Stimulated activated CD8-positive, alpha-beta memory T cell treated with anti-CD3 and anti-CD28 coated beads, Interleukin-7, amount 100 ng/mL, for 4 hours (primary cell): ENCODE measurements at places on chromosomes 1 and 21.

GRCh38 chr1:207453710-207454045 lies 450 bp upstream of the CR2 start:
- DNase-seq: no peak

- DNase-seq: no peak
These were observed 3.1 kb upstream of the TRIM45 start for GRCh38 chr1:117124661-117125060.

DNA sequence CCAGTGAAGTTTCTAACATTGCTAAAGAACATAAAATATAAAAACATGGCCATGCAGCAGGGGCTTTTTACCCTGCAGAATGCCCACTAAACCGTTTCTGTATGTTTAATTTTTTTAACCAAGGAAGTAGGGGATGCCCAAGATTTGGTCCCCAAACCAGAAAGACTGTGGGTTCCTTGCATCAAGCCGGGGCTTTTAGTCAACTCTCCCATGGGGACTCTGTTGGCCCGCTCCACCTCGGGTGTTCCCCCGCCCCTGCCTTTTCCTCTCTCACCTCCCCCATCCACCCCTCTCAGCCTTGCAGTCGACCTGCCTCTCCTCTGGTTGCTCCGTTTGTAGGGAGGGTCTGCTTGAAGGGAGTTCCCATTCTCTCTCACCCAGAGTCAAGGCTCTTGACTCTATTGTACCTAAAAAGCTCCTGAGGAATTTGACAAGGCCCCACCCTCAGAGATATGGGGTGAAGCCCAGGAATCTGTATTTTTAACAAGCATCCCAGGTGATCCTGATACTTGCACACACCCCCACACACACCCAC lies 117.5 kb downstream of the TOMM20 start:
- peak; percentile 62 for DNase-seq

DNA sequence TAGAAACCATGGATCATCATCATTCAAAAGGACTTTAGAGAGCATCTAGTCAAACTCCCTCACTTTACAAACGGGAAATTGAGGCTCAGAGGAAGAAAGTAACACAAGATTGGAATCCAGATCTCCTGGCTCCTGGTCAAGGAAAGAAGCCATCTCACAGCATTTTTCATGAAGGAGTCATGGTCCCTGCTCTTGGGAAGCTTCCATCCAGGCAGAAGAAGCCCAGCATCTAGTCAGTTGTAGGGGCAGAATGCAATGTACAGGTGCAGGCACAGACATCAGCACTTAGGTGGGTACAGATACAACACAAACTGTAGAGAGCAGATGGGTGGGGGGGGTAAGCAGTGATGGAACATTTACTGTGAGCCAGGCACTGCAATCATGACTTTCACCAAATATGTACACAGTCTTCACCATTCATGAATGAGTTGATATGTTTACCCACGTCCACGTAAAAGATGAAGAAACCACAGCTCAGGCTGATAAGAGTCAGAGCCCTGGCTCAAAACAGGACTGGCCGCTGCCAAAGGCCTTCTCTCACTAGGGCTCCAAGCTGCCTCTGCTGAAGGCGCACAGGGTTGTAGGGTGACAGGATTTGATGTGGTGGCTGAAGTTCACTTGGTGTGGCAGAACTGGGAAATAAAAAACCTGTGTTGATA lies 44.0 kb downstream of the OPTC start:
- no peak for DNase-seq

DNA sequence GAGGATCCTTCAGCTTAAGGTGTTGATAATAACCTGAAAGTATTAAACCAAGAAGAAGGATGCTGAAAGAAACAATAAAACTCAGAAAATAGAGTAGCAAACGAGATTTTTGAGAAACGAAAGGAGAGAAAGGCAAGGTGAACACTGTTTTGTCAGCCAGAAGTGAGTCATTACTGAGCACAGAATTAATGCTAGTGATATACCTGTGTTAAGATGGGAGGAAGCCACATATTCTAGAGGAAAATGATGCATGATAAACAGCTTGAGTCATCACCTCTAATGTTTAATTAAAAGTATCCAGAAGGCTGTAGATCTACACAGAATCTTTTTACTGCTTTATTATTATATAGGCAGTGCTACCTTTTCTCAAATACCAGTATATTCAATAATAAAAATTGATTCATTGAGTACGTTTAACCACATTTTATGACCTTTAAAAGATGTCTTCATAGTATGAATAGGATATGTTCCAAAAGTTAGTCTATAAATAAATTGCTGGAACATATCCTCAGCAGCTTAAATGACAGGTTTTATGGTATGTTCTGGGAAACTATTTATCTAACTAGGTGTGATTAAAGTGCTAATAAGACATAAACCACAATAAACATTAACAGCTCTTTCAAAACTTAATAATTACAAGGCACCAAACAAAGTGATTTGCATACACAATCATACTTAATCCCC lies 10.3 kb downstream of the SH3GLB1 start:
- DNase-seq: no peak

GRCh38 chr1:31689854-31690253 lies 14.0 kb downstream of the COL16A1 start:
- DNase-seq: no peak

GRCh38 chr21:46096596-46097335 lies 1.1 kb upstream of the COL6A2 start:
- DNase-seq: no peak

DNA sequence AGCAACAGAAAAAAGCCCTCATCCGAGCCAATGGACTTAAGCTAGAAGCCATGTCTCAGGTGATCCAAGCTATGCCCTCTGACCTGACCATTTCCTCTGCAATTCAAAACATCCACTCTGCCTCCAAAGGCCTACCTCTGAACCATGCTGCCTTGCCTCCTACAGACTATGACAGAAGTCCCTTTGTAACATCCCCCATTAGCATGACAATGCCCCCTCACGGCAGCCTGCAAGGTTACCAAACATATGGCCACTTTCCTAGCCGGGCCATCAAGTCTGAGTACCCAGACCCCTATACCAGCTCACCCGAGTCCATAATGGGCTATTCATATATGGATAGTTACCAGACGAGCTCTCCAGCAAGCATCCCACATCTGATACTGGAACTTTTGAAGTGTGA lies 20.7 kb downstream of the NR5A2 start:
- no peak for DNase-seq

DNA sequence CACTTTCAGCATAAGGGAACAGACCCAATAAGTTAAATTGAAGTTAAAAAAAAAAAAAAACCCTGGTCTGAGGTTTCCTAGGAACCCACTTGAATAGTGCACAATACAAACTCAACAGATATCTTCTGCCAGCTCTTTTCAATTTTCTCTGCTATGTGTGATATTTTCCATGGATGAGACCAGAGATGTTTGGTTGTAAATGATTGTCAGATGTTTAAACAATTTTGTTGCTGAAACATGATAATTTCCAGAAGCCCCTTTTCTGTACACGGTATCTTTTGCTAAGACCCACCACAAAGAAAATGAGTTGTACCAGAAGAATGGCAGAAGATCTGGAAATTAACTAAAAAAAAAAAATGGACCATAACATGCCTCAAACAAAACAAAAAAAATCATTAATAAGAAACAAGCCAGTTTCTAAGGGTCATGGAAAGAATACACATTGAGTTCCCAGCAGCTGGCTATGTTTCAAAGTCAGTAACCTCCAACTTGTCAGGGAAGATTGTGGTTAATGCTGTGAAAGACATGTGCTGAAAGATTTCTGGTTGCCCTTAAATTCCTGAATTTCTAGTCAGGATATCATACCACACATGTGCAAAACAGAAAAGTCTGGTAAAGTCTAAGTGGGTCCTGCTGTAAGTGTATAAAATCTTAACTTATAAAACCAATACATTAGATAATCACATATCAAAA lies 35.6 kb upstream of the MGST3 start:
- DNase-seq: no peak

GRCh38 chr21:45405271-45405818 lies 380 bp downstream of the COL18A1 start:
- no peak for DNase-seq

DNA sequence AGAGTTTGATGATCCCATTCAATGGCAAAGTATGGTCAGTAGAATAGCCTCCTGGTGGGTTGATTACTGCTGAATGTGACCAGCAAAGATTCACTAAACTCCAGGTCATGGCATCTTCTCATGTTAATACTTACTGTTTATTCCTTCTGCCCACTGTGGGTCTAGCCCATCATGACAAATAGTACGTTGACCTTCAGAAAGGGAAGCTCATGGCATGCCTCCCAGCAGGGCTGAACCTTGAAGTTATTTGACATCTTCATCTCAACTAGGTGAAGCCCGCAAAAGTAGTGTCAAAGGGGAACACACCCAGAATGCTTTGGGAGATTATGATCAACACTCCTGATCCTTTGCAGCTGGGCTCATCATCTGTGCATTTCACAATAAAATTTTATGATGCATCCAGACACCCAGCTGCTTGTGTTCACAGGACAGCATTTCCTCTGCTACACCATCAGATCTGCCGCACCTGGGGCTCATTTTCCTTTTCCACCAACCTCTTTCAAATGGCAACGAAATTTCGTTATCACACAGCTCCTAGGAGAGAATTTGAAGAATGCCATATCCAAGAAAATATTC lies 49.6 kb downstream of the HLX start:
- no peak for DNase-seq

- no peak for DNase-seq
These were observed 7.3 kb downstream of the SH2D1B start for GRCh38 chr1:162404550-162405160.

GRCh38 chr1:154500533-154500932 lies 1.5 kb upstream of the TDRD10 start:
- DNase-seq: no peak

DNA sequence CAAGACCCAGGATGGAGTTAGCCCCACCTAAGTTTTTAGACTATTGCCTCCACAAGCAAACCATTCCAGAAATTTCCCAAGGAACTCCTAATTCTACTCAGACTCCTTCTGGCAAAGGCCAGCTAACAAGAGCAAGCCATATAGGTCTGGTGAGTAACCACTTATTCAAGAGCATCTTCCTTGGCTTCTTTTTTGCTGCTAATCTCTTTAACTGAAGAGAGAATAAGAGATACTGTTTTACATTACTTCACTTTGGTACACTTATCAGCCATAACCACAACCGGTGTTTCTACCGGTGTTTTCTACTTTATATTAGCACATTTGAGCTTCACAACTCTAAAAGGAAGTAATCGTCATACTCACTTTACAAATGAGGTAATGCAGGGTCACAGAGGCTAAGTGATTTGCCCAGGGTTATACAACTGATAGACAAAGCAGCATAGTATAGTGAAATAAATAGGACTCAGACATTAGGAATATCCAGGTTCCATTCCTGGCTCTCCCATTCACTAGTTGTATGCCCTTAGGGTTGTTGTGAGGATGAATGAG lies 1.7 kb upstream of the EPS15 start:
- DNase-seq: no peak

DNA sequence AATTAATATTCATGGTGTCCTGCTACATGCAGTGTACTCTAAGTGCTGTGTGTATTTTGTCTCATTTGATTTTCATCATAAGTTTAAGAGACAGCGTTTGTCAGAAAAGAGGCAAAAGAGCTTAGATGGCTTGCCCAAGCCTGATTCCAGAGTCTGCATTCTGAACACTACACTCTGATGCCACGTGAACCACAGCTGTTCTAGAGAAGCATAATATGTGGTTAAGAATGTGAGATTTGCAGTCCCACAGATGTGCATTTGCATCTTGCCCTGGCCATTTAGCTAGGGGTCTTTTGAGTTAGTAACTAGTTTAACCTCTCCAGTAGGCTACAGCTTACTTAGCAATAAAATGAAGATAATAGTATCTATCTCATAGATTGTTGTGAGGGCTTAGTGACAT lies 9.2 kb upstream of the GADD45A start:
- DNase-seq: no peak

DNA sequence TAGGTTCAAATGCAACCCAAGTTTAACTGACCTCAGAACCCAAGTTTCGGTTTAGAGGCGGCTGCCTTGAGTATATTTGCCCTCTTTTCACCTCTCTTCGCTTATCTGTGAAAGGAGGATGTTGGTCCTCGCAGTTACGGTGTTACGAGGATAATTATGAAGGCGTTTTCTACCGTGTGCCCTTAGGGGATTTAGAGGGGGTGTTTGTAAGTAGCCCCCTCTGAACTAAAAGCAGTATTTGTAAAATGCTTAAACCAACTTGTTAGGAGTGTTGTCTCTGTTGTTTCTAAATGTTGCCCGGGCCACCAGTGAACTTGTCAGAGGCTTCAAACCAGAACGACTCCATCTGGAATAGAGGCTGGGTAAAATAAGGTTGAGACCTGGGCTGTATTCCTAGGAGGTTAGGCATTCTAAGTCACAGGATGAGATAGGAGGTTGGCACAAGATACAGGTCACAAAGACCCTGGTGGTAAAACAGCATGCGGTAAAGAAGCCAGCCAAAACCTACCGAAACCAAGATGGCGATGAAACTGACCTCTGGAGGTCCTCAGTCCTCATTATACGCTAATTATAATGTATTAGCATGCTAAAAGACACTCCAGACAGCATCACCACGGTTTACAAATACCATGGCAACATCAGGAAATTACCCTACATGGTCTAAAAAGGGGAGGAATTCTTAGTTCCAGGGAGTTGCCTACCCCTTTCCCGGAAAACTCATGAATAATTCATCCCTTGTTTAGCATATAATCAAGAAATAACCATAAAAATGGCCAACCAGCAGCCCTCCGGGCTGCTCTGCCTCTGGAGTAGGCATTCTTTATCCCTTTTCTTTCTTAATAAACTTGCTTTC lies 1.0 kb upstream of the PSRC1 start:
- DNase-seq: no peak

- no peak for DNase-seq
These were observed 35.6 kb downstream of the LRRIQ3 start for GRCh38 chr1:74162333-74162732.

GRCh38 chr1:221994274-221994698 lies 252.4 kb upstream of the DUSP10 start:
- no peak for DNase-seq

- DNase-seq: no peak
These were observed 5.5 kb downstream of the TLR5 start for GRCh38 chr1:223137455-223138085.

GRCh38 chr1:114180742-114181141 lies 27.1 kb upstream of the SYT6 start:
- no peak for DNase-seq

- no peak for DNase-seq
These were observed 10.1 kb downstream of the ADPRS start for GRCh38 chr1:36098650-36099365.

DNA sequence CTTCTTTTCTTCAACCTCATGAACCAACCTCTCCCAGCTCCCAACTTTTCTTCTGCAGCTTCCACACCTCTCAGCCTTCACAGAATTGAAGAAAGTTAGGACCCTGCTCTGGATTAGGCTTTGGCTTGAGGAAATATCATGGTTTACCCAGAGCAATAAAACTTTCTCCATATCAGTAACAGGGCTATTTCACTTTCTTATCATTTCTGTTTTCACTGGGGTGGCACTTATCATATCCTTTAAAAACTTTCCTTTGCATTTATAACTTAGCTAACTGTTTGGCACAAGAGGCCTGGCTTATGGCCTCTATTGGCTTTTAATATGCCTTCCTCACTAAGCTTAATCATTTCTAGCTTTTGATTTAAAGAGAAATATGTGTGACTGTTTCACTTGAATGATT lies 9.4 kb upstream of the FAM3B start:
- DNase-seq: no peak

GRCh38 chr1:92927870-92928269 lies 33.4 kb downstream of the DIPK1A start:
- DNase-seq: no peak

- DNase-seq: no peak
These were observed 60.4 kb downstream of the KCNN3 start for GRCh38 chr1:154809436-154810413.
